ENCODE measurements at places on chromosomes 6 and 20. TPM values are rescaled to one million over a fixed set of nuclear protein-coding genes. Genes with fewer than 3 reads are reported as not detected.

DNA sequence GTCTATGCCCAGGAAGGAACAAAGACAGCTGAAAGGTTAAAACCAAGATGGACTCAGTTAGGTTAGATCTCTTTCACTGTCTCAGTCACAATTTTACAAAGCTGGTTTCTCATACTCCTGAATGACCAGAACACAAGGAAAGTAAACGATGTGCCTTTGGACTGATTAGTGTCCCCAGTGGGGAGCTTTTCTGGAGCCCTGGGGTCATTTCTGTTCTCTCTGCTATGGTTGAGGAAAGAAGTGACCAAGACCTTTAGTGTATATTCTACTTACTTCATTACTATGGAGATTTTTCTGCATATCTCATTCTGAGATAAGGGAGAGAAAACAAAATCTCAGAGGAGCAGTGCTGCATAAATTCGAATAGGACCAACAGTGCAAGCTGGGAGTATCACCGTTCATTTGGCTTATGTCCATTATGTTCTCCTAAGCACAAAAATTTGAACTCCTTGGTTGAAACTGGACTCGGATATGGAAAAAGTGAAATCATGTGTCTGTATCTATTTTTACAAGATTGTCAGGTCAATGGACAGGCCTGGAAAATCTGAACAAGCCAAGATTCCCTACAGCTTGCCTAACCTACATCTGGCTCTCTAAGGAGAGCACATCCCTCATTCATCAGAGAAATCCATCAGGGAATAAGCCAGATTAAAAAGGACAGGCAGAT is 34.4 kb upstream of the ENPP1 start:
- DNase-seq, result no peak

DNA sequence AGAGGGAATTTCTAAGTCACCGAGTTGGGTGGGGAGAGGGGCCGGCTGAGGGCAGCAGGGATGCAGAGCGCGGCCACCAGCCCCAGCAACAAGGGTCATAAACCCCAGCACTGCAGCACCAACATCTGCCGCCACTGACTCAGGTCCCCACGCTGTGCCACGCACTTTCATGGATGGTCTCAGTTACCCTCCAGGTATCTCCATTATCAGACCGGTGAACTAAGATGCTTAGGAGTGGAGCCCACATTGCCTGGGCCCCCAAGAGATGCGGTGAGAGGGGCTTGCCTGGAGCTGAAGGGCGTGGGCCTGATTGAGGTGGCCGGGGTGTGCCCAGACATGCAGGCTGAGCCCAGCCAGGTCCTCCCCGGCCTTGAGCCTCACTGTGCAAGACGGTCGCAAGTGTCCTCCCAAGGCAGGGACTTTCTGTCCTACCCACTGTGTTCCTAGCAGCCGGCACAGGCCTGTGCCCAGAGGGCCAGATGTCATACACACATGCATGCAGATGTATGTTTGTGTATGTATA is 19.3 kb downstream of the RBM38 start:
- DNase-seq, result no peak

GRCh38 chr6:134480593-134480992 is 162.7 kb upstream of the SGK1 start:
- DNase-seq, result no peak

DNA sequence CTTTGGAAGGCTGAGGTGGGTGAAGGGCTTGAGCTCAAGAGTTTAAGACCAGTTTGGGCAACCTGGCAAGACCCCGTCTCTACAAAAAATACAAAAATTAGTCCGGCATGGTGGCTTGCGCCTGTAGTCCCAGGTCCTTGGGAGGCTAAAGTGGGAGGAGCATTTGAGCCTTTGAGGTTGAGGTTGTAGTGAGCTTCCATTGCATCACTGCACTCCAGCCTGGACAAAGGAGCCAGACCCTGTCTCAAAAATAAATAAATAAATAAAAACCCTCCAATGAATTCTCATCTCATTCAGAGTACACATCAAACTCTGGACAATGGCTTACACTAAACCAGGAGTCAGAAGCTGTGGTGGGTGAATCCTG is 31.8 kb downstream of the B4GALT5 start:
- DNase-seq, result no peak

DNA sequence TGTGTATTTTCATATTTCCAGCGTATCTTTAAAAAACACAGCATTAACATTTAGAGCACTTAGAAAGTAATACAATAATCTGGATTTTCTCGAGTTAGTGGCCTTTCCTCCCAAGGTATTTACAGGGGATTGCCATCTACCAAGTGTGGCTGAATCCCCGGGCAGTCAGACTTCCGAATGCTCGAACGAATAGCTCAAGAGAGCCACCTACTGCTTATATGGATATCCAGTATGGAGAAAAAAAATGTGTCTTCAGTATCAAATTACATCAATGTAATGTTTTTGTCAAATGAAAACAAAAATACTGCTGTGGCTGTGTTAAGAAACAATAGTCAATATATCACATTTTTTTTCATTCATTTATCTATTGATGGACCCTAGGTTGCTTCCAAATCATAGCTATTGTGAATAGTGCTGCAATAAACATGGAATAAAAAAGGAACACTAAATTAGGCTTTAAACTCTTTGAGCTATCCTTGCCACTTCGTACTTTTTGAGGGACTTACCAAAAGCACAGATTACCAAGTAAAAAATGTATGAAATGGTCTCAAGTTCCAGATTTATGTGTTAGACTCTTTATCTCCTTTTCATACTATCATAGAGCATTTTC is 654.5 kb upstream of the PTCHD4 start:
- peak; percentile 73 for DNase-seq

- no peak for DNase-seq
These were observed 256.1 kb upstream of the KCNQ5 start for GRCh38 chr6:72365773-72366172.

DNA sequence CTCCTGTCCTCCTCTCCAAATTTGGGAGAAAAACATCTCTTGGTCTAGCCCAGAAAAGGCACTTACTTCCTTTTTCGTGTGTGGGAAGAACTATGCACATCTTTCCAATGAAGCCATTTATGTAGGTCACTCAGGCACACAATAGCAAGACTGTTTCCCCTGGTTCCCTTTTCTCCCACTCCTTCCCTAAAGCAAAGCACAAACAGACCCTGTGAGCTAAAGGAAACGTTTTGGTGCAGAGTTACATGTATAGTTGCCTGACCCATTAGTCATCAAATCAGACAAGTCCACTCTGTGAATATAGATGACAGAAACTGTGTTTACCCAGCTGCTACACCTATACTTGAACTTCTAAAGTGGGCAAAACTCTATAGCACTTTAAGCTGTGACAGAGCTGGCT is 474.6 kb downstream of the COL12A1 start:
- DNase-seq, result peak; percentile 17

DNA sequence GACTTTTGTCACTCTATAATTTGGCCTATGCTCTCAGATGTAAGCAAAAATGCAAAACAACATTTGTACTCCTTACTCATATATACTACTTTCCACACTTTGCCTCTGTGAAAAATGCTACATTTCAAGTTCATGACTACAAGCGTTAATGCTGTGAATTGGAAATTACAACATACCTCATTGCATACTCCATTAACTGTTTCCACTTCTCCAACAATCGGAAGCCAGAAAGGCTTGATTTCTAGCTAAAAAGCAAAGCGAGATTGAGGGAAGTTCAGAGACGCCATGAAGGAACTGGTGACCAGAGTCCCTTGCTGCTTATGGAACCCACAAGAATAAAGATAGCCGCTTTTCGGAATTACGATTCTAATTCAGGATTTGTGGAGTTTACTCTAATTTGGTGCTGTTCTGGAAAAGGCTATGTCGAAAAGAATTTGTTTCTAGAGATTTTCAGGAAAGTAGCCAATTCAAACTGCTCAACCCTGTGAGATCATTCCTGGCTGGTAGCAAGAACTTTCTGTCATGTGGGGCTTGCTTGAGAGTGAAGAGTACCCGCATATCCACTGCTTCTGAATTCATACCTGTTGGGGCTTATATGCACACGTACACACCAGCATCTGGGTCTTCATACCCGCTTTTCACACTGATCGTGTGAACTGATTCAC is 98.0 kb upstream of the CITED2 start:
- no peak for DNase-seq

DNA sequence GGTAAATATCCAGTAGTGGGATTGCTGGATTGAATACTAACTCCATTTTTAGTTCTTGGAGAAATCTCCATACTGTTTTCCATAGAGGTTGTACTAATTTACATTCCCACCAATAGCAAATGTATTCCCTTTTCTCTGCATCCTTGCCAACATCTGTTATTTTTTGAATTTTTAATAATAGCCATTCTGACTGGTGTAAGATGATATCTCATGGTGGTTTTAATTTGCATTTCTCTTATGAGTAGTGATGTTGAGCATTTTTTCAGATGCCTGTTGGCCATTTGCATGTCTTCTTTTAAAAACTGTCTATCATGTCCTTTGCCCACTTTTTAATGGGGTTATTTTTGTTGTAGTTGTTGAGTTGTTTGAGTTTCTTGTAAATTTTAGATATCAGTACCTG is 253.2 kb downstream of the HAO1 start:
- no peak for DNase-seq

DNA sequence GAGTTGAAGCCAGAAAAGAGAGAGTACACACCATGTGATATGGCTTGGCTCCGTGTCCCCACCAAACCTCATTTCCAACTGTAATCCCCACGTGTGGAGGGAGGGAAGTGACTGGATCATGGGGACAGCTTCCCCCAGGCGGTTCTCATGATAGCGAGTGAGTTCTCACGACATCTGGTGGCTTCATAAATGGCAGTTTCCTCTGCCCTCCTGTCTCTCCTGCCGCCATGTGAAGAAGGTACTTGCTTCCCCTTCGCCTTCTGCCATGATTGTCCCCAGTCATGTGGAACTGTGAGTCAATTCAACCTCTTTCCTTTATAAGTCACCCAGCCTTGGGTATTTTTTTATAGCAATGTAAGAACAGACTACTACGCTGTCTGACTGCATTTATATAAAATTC is 40.3 kb downstream of the TAF4 start:
- peak; percentile 38 for DNase-seq

- peak; percentile 98 for DNase-seq
These were observed 102.0 kb downstream of the OR2B2 start for GRCh38 chr6:27809939-27810767.

DNA sequence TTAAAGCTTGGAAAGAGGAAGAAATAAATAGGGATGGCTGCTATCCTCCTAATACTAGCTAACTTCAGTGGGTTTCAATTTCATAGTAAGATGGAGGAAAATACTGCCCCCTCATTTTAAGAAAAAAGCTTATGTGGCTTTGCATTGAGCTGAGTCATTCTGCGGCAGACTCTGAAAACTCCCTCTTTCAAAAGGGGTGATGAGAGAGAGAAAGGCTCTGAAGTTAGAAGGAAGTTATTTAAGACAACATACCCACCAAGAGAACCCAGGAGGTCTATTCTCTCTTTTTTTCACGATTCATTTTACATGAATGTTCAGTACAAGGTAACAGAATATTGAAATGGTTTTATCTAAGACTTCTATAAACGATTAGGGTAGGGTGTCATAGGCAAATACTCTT is 4.5 kb downstream of the PRDM13 start:
- DNase-seq, result no peak

The CCN5 gene
- 1.7 TPM for total RNA-seq

The EIF2S2 gene
- 115 TPM for total RNA-seq

The ERVFRD-1 gene
- not detected for total RNA-seq

Measured in fibroblast of villous mesenchyme (primary cell).